ENCODE measurements at places on chromosomes 6 and 20.
A peak's percentile ranks its signal among the peaks of the same experiment; 100 is the strongest.

DNA sequence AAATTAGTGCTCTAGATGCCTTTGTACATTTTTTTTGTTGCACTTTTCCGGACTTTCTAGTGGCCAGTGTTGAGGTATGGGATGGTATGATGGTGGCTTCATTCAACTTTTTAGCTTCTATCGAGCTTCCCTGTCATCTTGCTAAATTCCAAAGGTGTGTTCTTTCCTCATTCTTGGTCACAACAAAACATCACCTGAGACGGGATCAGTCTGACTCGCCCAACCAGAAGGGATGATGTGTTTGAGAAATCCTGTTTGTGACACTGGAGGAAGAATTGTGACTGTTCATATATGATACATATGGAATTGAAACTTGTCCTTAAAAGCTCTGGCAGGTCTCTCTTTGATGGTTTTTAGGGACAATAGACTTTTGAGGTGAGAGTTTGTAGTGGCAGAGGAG lies 33.8 kb downstream of the KCNS1 start:
- no peak for ATAC-seq

- peak; percentile 40 for ATAC-seq
Observed at GRCh38 chr6:151059612-151060095, 180.1 kb upstream of the AKAP12 start.

DNA sequence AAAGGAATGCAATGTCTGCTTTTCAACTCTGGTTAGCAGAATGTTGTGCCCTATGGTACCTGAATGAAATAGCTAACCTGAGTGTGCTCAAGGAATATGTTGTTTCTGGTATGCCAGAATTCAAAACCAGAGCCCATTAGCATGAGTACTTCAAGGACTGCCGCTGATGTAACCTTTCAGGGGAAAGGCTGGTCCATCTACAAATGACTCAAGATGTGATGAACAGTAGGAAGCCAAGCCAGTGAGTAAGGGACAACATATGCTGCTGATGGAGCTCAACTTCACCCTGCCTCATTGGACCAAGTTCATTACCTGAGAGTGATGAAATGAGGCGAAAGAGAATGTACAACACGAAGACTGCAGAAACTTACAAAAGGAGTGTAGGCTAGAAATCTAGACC lies 95.7 kb upstream of the BMP2 start:
- ATAC-seq, result no peak

DNA sequence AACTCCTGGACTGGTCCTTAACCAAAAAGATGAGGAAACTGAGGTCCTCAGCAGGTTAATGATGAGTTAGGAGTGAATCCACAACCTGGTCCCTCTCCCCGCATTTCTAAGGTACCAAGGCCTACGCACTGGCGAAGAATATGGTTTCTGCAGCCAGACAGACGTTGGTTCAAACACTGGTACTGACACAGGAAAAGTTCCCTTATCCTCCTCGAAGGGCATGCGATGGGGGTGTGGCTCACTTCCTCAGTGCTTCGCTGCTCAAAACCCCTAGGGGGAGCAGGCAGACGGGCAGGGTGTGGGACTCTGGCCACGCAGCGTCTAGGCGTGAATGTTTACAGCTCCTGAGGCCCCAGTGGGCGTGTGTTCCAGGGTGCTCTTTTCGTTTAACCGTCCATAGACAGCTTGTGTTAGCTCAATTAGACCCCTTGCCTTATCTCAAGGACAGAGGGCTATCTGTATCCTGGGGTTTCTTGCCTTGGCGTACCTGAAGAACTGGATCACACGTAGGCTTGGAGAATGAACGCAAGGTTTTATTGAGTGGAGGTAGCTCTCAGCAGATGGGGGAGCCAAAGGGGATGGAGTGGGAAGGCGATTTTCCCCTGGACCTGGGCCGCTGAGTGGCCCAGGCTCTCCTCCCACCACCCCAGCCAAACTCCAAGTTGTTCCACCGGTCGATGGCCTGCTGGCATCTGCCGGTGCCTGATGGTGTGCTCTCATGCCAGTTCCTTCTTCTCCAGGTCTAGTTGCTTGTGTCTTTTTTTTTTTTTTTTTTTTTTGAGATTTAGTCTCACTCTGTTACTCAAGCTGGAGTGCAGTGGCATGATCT lies 31.8 kb upstream of the PTPN1 start:
- peak; percentile 95 for ATAC-seq

GRCh38 chr6:149474108-149474935 lies 10.5 kb downstream of the ZC3H12D start:
- no peak for ATAC-seq

DNA sequence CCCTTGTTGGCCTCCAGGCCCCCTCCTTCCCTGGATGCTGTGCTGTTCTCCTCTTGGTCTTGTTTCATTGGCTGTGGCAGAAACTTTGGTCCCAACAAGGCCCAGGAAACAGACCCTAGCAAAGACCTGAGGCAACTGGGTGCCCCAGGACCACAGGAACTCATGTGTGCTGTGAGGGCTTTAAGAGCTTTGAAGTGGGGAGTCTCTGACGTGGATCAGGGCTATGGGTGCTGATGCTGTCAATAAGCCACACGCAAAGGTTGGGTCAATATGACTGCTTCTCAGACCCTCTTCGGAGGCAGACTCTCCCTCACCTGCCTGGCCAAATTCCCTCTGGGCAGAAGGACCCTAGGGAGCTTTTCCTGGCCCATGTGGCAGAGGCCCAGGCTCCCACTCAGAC lies 91.5 kb upstream of the MLN start:
- no peak for ATAC-seq

- no peak for ATAC-seq
Observed at GRCh38 chr20:62952373-62952967, at the start of gene SLC17A9. Gene SLC17A9, plus strand, starts transcription at chr20:62952709. Its CDS starts 122 bp downstream, at chr20:62952831.

DNA sequence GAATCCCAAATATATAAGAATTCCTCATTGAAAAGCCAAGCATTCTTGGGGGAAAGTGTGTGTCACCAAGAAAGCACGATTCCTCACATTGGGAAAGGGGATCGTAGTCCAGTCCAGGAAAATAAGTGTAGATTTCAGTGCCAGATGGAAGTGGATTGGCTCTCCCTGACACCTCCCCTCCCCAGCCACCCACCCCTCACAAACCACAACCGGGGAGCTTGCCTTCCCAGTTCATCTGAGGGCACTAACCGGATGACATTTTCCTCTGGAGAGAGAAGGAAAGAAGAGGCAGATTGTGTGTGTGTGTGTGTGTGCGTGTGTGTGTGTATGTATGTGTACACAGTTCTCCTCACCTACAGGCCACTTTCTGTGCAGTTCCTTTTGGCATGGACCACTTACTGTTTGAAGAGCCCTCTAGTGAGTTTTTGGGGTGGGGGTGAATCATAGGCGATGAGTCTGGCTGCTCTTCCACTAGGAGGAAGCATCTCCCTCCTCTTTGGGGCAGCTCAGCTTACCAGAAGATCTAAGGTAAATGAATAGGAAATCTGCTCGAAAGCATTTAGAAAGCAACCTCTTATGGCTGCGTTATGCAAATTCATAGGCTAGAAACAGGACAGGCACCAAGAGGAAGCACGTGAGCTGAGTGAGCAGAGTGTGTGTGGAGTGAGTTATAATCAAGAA lies 20.8 kb downstream of the DAAM2 start:
- no peak for ATAC-seq

- no peak for ATAC-seq
Observed at GRCh38 chr6:143110572-143110971, 49.9 kb downstream of the AIG1 start.

GRCh38 chr6:67393356-67393755 lies 1241.7 kb upstream of the ADGRB3 start:
- no peak for ATAC-seq

DNA sequence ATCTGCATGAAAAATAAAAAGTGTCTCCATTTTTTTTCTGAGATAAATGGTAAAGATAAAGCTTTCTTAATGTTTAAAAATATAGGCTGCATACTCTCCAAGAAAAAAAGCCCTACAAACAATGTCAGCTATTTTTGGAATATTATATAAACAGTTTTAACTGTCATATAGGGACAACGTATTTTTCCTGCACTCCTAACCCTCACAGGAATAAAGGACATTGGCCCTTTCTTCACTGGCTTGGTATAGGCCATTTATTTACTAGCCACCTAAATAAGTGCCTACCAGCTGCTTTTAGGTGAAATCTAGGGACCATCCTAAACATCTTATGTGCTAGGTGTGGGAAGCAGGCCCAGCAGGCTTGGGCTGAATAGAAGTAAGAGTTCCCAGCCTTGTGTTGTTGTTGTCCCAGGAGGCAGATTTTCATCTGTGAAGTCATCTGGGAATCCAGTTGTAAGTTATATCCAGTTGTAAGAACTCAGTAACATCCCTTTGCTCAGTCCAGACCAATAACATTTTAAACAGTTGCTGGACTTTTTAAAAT lies 21.3 kb downstream of the FOXO3 start:
- ATAC-seq, result peak; percentile 55

DNA sequence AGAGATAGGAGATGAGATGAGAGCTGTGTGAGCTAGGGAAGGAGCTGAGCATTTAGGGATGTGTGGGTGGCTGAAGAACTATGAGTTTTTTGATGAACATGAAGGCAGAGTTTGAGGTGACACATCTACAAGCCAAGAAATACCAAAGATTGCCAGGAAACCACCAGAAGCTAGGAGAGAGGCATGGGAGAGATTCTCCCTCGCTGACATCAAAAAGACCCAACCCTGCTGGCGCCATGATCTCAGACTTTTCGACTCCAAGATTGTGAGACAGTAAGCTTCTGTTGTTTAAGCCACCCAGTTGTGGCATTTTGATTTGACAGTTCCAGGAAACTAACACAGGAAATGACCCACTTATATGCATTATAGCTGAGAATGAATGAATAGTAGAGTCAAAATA lies 790.9 kb downstream of the TFAP2A start:
- ATAC-seq, result no peak

- ATAC-seq, result no peak
Observed at GRCh38 chr6:157528931-157529653, 148.1 kb downstream of the ZDHHC14 start.

GRCh38 chr6:169998457-169998856 lies 247.0 kb downstream of the ERMARD start:
- no peak for ATAC-seq

DNA sequence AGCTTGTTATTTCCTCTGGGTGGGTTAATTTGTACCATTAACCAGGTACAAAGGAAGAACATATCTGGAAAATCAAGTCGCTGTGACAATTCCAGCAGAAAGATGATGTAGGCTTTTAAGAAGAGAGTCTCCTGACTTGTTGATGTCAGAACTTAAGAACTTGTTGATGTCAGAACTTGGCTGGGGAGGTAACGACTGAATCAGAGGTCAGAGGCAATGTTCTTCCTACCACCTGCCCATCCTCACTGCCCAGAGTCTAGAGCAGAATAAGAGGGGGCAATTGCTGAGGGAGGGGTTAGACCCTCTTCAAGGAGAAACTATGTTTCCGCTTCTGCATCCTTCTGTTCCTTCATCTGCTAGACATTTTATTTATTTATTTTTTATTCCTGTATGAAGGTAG lies 18.9 kb downstream of the MLIP start:
- no peak for ATAC-seq

GRCh38 chr6:105482921-105483320 lies 80.0 kb upstream of the PREP start:
- no peak for ATAC-seq

DNA sequence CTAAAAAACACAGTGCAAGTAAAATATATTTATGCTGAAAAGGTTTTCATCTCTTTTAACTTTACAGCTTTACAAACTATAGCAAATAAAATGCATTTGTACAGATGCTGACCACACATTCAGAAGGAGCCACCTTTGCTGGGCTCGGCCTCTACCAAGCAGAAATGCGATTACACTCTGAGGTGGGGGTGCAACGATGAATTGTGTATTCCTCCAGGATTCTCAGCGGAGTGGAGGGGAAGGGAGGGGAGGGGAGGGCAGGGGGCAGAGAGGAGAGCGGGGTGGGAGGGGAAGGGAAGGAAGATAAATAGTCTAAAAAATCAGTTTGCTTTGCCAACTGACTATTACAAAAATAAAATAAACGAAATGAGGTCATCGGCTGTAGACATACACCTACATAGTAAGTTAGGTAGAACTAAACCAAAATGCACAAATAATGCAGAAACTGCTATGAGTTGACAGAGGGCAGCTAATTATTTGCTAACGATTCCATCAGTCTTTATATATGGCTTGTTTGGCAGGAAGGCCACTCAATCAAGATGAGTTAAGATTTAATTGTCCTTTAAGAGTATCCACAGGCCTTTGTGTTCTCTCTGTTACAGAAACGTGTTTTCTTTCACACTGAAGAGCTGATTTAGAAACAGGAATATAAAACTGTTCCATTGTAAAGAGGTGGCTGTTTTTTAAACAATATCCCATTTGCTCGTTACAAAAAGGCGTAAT lies 90.1 kb downstream of the TAF4 start:
- ATAC-seq, result no peak

DNA sequence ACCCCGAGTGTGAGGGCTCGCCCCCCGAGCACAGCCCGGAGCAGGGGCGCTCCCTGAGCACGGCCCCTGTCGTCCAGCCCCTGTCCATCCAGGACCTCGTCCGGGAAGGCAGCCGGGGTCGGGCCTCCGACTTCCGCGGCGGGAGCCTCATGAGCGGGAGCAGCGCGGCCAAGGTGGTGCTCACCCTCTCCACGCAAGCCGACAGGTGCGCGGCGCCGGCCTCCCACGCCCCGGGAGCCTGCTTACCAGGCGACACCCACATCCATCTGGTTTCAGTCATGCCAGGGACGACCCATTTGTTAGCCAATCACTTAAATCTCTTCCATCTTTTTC lies 73.5 kb upstream of the PBOV1 start:
- ATAC-seq, result no peak

DNA sequence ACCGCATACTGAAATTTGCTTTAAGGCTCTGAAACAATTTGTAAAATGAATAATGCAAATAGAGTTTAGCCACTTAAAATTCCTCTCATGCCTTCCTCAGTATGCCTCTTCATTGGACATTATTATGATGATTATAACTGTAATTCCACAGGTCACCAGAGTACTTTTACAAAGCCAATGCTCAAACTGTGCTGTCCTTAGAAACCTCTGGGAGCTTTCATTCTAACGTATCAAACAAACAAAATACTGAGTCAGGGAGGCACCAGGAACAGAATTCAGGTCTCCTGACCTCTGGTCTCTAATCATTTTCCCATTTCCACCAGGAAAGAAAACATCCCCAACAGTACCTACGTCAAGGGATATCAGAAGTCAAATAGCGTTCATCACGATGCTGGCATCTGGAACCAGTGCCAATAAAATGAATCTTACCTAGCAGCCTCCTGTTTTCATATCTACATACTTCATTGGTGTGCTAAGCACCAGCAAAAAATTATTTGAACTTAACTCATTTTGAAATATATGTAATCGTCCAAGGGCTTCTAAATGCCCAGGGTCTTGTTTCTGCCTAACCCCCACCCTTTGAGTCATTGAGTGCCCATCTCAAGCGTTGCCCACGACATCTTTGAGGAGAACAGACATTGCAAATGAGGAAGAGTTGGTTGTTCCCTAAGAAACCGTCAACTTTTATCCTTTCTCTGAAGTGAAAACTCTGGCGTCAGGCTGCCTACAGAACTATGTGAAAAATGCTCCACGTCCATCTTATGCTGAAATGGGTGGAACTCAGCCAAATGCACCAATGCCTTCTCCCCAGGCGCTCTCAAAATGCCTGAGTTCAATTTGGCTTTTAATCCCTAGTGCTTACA lies 37.9 kb downstream of the NEDD9 start:
- peak; percentile 72 for ATAC-seq

All from SK-N-SH treated with all-trans-retinoic acid at 6 μM for 48 hours (cell line).